CD4-positive, alpha-beta T cell treated with Interferon alpha-2 for 1 hour (primary cell): ENCODE measurements at places on chromosomes 13 and 19.

GRCh38 chr19:1122972-1123363 lies 19.2 kb downstream of the GPX4 start:
- peak; percentile 47 for DNase-seq

- no peak for DNase-seq
Measured at GRCh38 chr13:42808341-42808940, 27.1 kb downstream of the FAM216B start.

GRCh38 chr13:45932676-45933075 lies 81.1 kb upstream of the SIAH3 start:
- peak; percentile 3 for DNase-seq

DNA sequence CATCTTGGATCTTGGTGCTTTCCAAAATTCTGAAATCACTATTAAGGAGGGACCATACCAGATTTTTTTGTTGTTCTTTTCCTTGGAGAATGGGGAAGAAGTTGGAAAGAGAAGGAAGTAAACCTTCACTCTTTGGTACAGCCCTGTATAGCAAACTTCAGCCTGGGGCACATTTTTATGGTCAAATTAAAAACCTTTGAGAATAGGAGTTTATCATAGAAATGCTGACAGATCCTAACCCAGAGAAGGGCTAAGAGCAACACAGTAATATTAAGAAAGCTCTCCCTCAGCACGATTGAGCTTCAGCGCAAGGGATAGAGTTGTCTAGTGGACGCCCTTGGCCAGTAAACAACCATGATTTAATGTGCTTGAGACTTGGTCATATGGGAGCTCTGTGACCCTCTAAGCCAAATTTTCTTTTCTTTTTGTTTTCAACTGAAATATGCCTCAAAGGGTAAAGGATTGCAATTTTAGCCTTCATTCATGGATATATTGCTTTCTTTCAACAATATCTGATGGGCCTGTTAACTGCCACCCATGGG lies 294.3 kb upstream of the MAB21L1 start:
- DNase-seq = no peak

DNA sequence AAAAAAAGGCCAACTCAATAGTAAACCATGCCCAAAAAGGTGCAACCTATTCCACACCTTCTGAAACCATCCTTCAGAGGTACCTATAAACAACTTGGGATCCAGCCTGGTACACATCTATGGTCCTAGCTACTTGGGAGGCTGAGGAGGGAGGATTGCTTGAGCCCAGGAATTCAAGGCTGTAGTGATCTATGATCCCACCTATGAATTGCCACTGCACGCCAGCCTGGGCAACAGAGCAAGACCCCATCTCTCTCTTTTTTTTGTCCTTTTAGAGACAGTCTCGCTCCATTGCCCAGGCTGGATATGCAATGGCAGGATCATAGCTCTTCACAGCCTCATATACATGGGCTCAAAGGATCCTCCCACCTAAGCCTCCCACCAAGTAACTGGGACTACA lies 26.0 kb downstream of the ZSWIM4 start:
- no peak for DNase-seq

GRCh38 chr19:47280183-47280797 lies 5.6 kb downstream of the INAFM1 start:
- peak; percentile 44 for DNase-seq
